ENCODE measurements at places on chromosomes 5 and 9.
A peak's percentile ranks its signal among the peaks of the same experiment; 100 is the strongest.

DNA sequence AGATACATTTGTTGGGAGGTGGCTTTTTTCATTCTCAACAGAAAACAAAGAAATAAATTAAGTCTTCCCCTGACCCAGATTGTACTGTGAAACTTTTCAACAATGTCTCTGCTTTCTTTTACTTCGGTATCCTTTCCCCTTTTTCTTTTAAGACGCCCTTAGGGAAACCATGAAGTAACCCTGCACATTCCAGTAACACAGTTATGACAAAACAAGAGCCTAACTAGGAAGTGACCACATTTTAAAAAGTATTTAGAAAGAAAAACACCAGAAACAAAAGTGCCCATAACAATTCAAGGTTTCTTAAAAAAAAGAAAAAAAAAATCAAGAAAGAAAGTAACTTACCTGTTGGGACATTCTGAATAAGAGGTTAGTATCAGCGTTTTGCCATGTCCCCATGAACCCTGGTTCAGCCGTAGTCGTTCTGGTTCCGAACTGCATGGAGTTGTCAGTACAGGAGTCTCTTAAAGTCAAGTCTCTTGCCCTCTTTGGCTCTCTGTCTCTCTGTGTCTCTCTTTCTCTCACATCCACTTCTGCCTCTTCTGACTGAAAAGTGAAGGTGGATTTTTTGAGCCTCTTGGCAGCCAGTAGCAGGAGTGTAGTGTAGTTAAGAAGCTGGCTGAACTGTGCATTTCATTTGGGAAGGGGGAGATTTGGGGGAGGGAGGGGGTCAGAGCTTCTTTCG lies 142.9 kb downstream of the BNC2 start:
- no peak for DNase-seq

DNA sequence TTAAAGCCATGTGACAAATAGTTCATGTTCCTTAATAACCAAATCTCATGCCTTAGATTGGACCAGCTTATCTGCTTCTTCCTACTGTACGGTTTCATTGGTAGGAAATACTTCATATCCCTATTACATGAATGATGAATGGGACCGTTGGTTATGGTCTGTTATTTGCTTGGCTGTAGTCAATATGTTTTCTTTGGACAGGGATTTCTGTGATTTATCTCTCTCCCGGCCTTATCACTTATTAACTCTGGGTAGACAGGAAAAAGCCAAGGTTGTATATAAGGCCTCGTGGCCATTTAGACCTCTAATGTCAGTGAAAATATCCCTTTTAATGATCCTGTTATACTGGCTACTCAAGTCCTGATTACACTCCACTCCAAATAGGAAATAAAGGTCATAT lies 330.6 kb downstream of the EBF1 start:
- no peak for DNase-seq

- peak; percentile 66 for DNase-seq
Observed at GRCh38 chr5:56211298-56211865, 21.7 kb downstream of the ANKRD55 start.

- no peak for DNase-seq
Observed at GRCh38 chr9:121455527-121456239, 44.0 kb downstream of the GGTA1 start.

- no peak for DNase-seq
Observed at GRCh38 chr5:180844432-180844831, 16.6 kb downstream of the ZFP62 start.

GRCh38 chr9:12776513-12777055 lies 1.8 kb downstream of the LURAP1L start:
- no peak for DNase-seq

DNA sequence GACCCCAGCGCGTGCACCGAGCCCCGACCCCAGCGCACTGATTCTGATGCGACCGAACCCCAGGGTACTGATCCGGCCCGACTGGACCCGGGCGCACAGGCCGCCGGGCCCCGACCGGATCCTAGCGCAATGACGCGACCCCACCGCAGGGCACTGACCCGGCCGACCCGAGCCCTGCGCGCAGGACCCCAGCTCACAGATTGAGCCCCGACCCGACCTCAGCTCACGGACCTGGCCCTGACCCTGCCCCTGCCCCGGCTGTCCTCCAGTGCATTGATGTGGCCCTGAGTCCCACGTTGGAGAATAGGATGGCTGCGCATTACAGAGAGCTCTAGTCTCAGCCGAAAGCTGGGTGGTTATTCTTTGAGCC lies 438 bp downstream of the TRIP13 start:
- no peak for DNase-seq

- DNase-seq = no peak
Observed at GRCh38 chr5:95759634-95760033, 28.5 kb downstream of the RHOBTB3 start.

DNA sequence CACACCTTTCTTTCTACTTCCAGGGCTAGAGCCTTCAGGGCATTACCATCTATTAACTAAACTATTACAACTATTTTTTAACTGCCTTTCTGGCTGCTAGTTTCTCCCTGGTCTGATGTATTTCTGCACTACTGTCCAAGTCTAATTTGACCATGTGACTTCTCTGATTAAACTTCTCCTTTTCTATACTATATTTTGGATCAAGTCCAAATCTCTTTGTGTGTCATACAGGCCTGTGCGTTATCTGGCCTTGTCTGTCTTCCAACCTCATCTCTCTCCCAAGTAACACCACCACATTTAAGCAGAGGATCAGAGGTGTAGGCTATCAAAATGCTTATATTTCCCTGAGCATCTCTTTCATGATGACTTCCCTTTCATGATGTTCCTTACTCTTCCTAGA lies 47.2 kb upstream of the OR13F1 start:
- no peak for DNase-seq

DNA sequence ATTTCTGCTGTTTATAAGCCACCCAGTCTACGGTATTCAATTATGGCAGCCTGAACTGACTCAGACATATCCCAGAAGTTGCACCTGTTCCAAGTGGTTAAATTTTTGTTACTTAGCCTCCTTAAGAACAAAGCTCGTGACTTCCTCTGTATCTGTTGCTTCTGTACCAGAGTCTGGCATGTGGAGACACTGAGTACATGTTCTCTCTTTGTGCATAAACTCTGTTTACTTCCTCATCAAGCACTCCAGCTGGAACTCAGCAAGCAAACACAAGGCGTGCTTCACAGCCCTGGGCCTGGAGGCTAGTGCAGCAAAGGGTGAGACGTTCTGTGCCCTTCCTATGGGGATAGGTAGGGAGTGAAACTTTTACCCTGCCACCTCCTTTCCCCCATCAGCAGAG lies 19.0 kb downstream of the C9orf152 start:
- DNase-seq = no peak
